ENCODE measurements at places on chromosomes 4 and X. TPM values are rescaled to one million over a fixed set of nuclear protein-coding genes. Genes with fewer than 3 reads are reported as not detected.
A peak's percentile ranks its signal among the peaks of the same experiment; 100 is the strongest.

- H3K27me3 ChIP-seq = peaks cover 8% of the 10 kb centered on the region
- DNase-seq = no peak
- H3K27ac ChIP-seq = no peak overlapping the region
- H3K4me1 ChIP-seq = no peaks in the 10 kb centered on the region
- no peak overlapping the region for H3K4me3 ChIP-seq
These were observed 27.3 kb upstream of the CRLF2 start for GRCh38 chrX:1239681-1240142.

DNA sequence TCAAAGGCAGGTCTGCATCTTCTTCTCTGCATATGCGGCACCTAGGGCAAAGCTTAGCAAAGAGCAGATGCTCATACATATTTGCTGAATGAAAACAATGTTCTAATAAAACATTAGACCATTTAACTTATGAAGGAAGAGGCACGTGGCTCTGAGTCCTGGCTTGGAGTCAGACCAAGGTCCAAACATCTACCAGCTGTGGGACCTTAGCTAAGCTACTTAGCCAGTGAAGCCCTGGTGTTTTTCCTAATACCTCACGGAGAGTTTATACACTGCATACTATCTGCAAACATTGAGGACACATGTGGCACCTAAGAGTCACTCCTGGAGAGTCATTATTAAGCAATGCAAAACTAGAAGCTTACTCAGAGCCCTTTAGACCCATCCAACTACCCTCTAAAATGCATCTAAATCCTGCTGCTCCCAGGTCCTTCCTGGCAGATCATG is 9.0 kb downstream of the PDGFC start:
- peaks cover 2% of the 10 kb centered on the region for H3K36me3 ChIP-seq
- H3K4me3 ChIP-seq = no peak overlapping the region
- H3K4me1 ChIP-seq = no peaks in the 10 kb centered on the region
- no peak for DNase-seq

GRCh38 chrX:70549429-70549828 is 104.8 kb downstream of the DLG3 start:
- no peaks in the 10 kb centered on the region for H3K36me3 ChIP-seq
- no peak overlapping the region for H3K4me3 ChIP-seq
- no peaks in the 10 kb centered on the region for H3K4me1 ChIP-seq
- no peaks in the 10 kb centered on the region for H3K27me3 ChIP-seq
- no peak for DNase-seq

DNA sequence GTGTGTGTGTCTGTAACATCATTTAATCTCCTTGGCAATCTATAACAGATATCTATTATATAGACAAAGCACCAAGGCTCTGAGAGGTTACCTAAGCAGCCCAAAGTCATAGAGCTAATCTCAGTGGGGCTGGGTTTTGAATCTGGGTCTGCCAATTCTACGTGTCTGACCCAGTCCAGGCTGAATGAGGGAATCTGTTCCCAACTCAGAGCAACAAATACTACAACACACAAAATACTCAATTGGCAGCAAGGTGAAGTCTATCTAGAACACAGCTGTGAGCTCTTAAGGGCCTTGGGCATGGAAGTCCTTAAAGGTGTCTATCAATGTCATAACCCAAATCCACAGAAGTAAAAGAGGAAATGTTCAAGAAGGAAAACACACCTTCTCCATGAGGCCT is 47.5 kb upstream of the NAP1L5 start:
- H3K27ac ChIP-seq = no peak overlapping the region
- no peak overlapping the region for H3K4me3 ChIP-seq
- no peak for DNase-seq
- no peaks in the 10 kb centered on the region for H3K4me1 ChIP-seq
- H3K27me3 ChIP-seq = no peaks in the 10 kb centered on the region

DNA sequence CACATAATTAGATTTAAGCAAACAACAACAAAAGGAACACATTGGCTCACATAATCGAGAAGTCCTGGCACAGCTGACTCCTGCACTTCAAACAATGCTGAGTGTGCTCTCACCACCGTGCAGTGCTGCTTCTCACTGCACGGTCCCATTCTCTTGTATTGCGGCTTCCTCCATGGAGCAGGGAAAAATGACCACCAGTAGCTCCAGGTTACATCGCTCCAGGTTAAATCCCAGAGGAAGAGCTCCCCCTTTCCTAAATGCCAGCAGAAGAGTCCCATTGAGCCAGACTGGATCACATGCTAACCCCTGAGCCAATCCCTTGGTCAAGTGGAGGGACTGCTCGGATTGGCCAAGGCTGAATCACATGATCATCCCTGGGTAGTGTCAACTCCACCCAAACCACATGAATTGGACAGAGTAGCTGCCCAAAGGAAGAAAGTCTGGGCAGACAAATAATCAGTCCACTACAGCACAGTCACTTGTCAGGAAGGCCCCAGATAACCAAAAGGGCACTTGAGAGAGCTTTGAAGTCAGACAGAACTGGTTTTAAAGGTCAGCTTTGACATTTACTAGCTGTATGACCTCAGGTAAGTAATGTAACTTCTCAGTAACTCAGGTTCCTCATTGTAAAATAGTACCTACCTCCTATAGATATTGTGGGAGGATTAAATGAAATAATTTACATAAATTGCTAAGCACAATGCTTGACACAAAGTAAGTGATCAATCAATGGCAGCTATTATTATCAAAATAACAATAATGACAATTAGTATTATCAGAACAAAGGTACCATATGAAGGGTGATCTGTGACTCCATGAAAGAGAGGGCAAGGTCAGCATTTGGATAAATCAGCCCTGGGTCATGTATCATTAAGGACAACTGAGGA is 14.3 kb downstream of the TEC start:
- H3K4me1 ChIP-seq = 0 out of 2 replicates have a peak, but pooled peaks cover 3% of the 10 kb centered on the region
- DNase-seq = no peak
- peak overlapping the region; percentile 43 for H3K27ac ChIP-seq
- no peaks in the 10 kb centered on the region for H3K36me3 ChIP-seq

DNA sequence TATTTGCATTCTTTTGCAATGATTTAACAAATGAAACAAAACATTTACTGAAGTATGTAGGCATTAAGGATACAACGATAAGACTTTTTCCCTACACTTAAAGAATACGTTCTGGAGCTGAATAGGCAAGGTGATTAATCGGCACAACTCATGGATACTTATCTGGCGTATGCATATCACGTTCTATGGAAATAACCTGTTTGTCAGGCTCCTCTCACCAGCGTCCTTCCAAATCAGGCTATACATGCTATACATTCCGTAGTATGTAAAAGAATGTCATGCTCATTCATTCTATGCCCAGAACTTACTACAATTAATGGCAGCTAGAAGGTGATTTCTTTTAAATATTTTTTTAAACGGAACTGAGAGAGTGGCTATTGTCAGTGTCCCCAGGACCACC is 25.6 kb upstream of the TCEANC start:
- H3K27ac ChIP-seq = no peak overlapping the region
- no peaks in the 10 kb centered on the region for H3K4me1 ChIP-seq
- no peak for DNase-seq

GRCh38 chr4:48332661-48333060 is 8.7 kb upstream of the SLAIN2 start:
- no peaks in the 10 kb centered on the region for H3K27me3 ChIP-seq
- no peak overlapping the region for H3K4me3 ChIP-seq
- no peaks in the 10 kb centered on the region for H3K36me3 ChIP-seq
- 0 out of 2 replicates have a peak, but pooled peaks cover 10% of the 10 kb centered on the region for H3K4me1 ChIP-seq

- peaks cover 4% of the 10 kb centered on the region for H3K4me1 ChIP-seq
- peaks cover 3% of the 10 kb centered on the region for H3K36me3 ChIP-seq
- peak overlapping the region; percentile 30 for H3K4me3 ChIP-seq
- DNase-seq = no peak
These were observed 143.9 kb downstream of the KLHL13 start for GRCh38 chrX:117972711-117973109.

GRCh38 chr4:183919141-183919540 is 14.0 kb downstream of the STOX2 start:
- no peaks in the 10 kb centered on the region for H3K27me3 ChIP-seq
- no peak overlapping the region for H3K4me3 ChIP-seq
- DNase-seq = peak; percentile 77
- no peak overlapping the region for H3K27ac ChIP-seq

- no peak overlapping the region for H3K27ac ChIP-seq
- DNase-seq = no peak
These were observed 228.1 kb upstream of the PRPS2 start for GRCh38 chrX:12563121-12563520.

DNA sequence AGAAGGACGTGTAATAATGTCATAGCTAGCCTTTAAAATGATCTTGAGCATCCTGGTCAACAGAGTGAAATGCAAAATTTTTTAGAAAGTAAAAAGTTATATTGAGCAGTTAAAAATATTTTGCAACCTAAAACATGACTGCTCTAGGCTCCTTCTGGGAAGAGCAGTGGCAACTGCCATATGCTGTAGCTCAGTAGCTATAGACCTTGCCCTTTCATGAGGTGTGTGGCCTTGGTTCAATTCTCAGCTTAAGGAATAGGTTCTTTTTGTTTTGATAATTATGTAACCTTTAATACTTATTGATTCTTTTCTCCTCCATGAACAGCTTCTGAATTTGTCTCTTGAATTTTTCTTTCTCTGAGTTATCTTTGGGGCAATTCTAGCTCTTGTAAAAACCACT is 105.0 kb downstream of the ARSJ start:
- H3K4me3 ChIP-seq = no peak overlapping the region
- 0 out of 2 replicates have a peak, but pooled peaks cover 12% of the 10 kb centered on the region for H3K4me1 ChIP-seq
- H3K36me3 ChIP-seq = peaks cover 6% of the 10 kb centered on the region
- H3K27ac ChIP-seq = no peak overlapping the region

DNA sequence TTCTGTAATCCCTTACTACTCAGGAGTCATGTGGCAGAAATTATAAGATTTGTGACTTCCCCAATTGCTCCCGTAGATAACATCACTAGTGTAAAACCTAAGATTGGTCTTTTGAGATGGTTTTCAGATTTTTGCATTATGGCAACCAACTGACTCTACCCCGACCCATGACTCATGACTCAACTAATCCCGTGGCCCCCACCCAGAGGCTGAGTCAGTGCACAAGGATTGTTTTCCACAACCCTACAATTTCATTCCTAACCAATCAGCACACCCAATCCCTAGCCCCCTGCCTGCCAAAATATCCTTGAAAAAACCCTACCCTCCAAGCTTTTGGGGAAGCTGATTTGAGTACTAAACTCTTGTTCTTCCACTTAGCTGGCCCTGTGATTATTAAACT is 109.4 kb upstream of the FAM9C start:
- no peaks in the 10 kb centered on the region for H3K27me3 ChIP-seq
- no peak for DNase-seq
- no peaks in the 10 kb centered on the region for H3K4me1 ChIP-seq
- no peak overlapping the region for H3K4me3 ChIP-seq
- H3K27ac ChIP-seq = no peak overlapping the region
- H3K36me3 ChIP-seq = no peaks in the 10 kb centered on the region

DNA sequence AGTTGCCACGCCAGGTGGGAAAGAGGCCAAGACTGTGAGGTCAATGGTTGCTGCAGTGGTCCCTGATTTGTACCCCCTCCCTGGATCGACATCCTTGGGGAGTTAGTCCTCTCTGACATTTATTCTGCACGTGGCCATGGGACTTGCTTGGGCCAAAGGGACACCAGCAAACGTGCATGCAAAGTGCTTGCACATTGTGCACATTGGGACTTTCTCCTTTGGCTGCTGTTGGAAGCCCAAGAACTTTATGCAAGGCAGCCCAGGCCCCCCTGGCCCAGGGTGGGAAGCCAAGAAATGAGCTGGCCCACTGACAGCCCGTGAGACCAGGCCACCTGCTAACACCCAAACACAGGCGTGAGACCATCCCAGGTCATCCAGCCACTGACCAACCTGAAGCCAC is 38.1 kb downstream of the SLC2A9 start:
- DNase-seq = no peak
- H3K4me1 ChIP-seq = no peaks in the 10 kb centered on the region
- no peak overlapping the region for H3K4me3 ChIP-seq
- no peaks in the 10 kb centered on the region for H3K36me3 ChIP-seq

DNA sequence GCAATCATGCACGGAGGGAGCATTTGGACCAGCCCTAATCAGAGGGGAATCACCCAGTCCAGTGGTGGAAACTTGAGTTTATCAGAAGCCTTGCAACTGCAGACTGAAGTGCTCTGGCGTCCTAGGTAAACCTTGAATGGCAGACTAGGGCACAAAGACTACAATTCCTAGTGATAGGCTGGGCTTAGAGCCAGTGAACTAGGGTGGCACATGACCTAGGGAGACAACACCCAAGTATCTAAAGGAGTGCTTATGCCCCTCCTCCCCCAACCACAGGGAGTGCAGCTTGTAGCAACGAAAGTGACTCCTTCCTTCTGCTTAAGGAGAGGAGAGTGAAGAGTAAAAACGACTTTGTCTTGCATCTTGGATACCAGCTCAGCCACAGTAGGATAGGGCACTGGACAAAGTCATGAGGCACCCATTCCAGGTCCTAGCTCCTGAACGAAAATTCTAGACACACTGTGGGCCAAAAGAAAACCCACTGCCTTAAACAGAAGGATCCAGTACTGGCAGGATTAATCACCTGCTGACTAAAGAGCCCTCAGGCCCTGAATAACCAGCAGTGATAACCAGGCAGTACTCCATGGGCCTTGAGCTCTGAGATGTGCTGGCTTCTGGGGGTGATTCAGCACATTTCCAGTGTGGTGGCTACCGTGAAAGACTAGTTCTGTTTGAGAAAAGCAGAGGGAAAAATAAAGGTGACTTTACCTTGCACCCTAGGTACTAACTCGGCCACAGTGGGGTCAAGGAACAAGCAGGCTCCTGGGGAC is 58.7 kb upstream of the STARD8 start:
- H3K27me3 ChIP-seq = peaks cover 5% of the 10 kb centered on the region
- H3K4me3 ChIP-seq = no peak overlapping the region
- H3K27ac ChIP-seq = no peak overlapping the region
- H3K4me1 ChIP-seq = no peaks in the 10 kb centered on the region
- no peaks in the 10 kb centered on the region for H3K36me3 ChIP-seq

DNA sequence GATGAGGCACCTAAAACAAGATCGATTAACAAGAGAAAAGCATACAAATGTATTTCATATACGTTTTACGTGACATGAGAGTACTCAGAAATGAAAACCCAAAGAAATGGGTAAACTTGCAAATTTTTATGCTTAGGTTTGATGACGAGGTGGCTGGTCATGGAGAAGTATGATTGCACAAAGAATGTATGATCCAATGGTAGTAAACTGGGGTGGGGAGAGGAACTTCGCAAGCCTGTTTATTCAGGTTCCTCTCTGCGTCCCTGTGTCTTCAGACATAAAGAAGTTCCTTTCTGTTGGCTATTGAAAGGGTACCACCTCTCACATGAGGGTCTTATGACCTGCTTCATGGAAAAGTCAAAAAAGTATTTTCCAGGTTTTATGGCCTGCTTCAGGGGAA is 309.2 kb downstream of the BCOR start:
- H3K27ac ChIP-seq = no peak overlapping the region
- no peaks in the 10 kb centered on the region for H3K36me3 ChIP-seq
- no peak overlapping the region for H3K4me3 ChIP-seq
- DNase-seq = no peak
- H3K27me3 ChIP-seq = peaks cover 3% of the 10 kb centered on the region
- H3K4me1 ChIP-seq = no peaks in the 10 kb centered on the region

The HSPA4L gene
- polyA plus RNA-seq = 1.6 TPM

The NDST4 gene
- polyA plus RNA-seq = not detected

The P2RY4 gene
- polyA plus RNA-seq = 0.05 TPM

The GUCY1A1 gene
- 0.03 TPM for polyA plus RNA-seq

The FOXR2 gene
- polyA plus RNA-seq = 6.3 TPM

The FSTL5 gene
- polyA plus RNA-seq = 0.10 TPM

The GLRB gene
- 7.6 TPM for polyA plus RNA-seq

The SSX2 gene
- 0.13 TPM for polyA plus RNA-seq

The PABPC1L2B gene
- polyA plus RNA-seq = 0.05 TPM

The GASK1B gene
- polyA plus RNA-seq = 3.7 TPM

The LRCH2 gene
- 2.3 TPM for polyA plus RNA-seq

The ITGB1BP2 gene
- polyA plus RNA-seq = 1.7 TPM
